ENCODE measurements at places on chromosomes 5 and 9. TPM values are rescaled to one million over a fixed set of nuclear protein-coding genes. Genes with fewer than 3 reads are reported as not detected.

SLC6A18 gene
- polyA plus RNA-seq = 0.03 TPM

OR1Q1 gene
- polyA plus RNA-seq = not detected

CCIN gene
- polyA plus RNA-seq = 0.07 TPM

N4BP3 gene
- 2.0 TPM for polyA plus RNA-seq

PAEP gene
- polyA plus RNA-seq = 0.09 TPM

PPP2R2B gene
- polyA plus RNA-seq = 8.0 TPM

PHPT1 gene
- 312 TPM for polyA plus RNA-seq

SPAG8 gene
- 1.4 TPM for polyA plus RNA-seq

ZNF367 gene
- 8.2 TPM for polyA plus RNA-seq

TLR4 gene
- polyA plus RNA-seq = 6.2 TPM

CAMK4 gene
- polyA plus RNA-seq = 10.9 TPM

Data from large intestine (tissue), 12 donors.